Stimulated activated CD4-positive, alpha-beta T cell treated with anti-CD3 and anti-CD28 coated beads, TNF-alpha, amount 100 ng/mL, for 4 hours (primary cell): ENCODE measurements at places on chromosomes 6 and 20.
A peak's percentile ranks its signal among the peaks of the same experiment; 100 is the strongest.

DNA sequence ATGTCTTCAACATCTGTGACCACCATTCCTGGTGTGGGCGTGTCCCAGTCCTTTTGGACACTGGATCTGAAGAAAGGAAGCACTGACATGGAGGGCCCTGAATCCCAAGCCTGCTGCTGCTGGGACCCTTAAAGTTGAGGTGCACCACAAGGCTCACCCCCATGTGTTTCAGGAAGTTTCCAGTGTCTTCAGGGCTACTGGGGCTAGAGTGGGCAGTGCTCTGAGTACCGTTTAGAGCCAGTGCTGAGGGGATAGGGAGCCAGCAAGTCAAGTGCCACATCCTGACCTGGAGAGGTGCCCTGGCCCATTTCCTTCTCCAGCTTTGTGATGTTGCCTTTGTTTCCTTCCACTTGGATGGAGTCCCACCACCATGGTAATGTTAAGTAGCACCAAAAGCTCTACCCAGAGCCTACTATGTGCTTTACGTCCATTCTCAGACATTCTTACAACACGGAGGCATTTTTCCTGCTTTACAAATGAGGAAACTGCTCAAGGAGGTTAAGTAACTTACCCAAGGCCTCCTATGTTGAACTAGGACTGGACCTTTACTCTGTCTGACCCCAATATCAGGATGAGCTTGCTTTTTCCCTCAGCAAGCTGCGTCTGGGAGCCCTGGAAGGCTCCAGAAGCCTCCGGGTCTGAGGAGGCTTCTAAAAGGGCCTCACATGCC, 552 bp upstream of the DEF6 start:
- no peak for DNase-seq

DNA sequence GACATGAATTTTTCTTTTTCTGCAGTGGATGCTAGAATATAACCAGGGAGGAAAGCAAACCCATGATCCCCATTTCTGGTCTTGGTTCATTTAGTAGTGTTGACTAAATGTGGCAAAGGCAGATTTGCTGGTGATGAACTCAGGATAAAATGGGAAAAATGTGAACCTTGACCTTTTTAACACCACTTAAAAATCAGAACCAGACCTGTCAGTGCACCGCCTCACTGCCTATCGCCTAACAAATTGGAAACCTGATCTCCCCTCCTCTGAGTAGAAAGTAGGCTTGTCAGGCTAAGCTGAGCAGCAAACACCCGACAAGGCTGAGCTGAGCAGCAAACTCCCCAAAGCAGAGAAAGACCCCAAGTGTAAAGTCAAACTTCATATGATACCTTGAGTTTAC, 254.8 kb downstream of the FOXC1 start:
- no peak for DNase-seq

DNA sequence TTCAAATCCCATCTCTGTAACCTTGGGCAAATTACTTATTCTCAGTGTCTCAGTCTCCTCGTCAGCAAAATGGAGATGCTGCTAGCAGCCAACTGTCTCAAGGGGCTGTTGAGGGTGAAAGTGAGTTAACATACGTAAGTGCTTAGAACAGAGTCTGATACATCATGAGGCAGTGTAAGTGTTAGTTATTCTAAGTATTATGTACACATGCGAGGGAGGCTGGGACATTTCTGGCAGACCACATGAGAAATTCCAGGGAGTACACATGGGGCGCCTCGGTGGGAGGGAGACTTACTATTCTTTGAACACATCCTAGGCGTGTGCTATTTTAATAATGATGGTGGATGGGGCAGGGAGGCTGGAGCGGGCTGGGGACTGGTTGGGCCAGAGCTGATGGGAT, 99.1 kb downstream of the DLGAP4 start:
- no peak for DNase-seq

DNA sequence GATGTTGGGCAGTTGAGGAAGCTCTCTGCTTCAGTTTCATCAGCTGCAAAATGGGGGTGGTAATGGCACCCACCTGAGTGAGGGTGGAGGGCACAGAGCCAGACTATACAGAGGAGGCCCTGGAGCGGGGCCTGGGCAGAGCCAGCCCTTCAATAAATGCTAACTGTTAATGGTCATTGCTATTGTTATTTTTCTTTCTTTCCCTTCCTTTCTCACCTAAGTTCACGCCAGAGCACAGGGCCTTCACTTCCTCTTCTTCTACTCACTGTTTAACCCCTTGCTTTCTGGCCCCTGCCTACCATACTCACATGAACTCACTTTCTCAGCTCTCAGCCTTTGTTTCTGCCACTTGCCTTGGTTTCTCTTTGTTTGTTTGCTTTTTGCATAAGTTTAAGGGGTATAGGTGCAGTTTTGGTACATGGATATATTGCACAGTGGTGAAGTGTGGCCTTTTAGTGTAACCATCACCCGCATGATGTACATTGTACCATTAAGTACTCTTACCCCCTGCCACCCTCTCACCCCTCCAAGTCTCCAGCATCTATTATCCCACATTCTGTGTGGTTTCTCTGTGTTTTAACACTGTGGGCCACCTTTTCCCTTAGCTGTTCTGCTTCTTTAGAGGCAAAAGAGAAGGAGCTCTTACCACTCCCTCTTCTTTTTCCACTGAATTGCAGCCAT, 7.5 kb upstream of the RREB1 start:
- DNase-seq, result no peak

- DNase-seq, result no peak
Observed at GRCh38 chr20:60676011-60676410, 576.0 kb upstream of the CDH4 start.

DNA sequence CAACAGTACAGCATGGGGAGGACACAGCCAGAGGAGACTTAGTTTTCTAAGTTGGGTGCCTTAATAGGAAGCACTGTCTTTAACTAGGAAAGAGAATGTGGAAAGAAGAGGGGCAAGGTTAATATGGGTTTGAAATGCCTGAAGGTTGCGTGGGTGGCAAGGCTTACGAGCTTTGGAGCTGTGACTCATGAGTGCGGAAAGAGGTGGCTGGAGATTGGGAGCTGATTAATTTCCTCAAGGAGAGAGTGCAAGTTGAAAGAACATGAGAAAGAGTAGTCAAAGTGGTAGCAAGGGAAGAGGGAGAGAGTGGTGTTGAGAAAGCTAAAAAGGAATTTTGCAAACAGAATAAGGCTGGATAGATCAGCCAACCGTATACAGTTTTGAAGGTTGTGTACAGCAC, 315.1 kb upstream of the PRND start:
- no peak for DNase-seq

- no peak for DNase-seq
Observed at GRCh38 chr6:20802596-20802995, 268.3 kb downstream of the CDKAL1 start.

- no peak for DNase-seq
Observed at GRCh38 chr20:47927385-47927851, 142.1 kb upstream of the SULF2 start.

- no peak for DNase-seq
Observed at GRCh38 chr6:22008248-22008836, 288.5 kb downstream of the PRL start.

- DNase-seq, result no peak
Observed at GRCh38 chr20:13141546-13141945, 79.5 kb upstream of the ISM1 start.

DNA sequence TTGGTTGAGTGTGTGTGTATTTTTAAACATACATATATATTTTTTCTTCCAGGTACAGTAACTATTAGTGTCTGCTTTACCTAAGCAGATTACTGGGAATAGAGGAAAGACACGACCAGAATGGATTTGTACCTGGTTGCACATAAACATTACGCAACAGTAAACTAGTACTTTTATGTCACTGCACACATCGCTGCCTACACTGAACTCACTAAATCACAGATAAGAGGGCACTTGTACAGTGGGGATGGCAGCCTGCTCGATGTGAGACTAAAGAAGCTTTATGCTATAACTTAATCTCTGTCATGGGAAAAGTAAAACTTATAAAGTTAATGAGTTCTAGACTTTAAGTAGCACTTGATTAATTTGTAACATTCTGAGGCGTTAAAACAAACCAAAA, 89.5 kb upstream of the SIM1 start:
- DNase-seq, result no peak

GRCh38 chr20:31920275-31920855, 31.5 kb downstream of the PDRG1 start:
- DNase-seq, result no peak

DNA sequence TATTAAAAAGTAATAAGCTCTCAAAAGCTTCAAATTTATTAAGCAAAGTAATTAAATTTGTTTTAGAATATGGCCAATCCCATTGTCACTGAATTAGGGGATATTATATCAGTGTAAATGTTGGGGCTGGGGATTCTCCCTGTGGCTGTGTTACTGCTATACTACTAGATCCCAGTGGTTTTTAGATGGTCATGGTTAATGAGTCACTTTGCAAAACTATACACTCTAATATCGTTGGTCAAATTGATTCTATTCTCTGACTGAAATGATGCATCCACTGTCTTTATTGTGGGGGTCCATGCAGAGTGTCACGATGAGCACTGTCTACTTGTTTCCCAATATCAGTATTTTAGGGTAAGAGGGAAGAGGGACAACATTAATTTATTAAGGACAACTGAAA, 336.9 kb upstream of the PREP start:
- no peak for DNase-seq

DNA sequence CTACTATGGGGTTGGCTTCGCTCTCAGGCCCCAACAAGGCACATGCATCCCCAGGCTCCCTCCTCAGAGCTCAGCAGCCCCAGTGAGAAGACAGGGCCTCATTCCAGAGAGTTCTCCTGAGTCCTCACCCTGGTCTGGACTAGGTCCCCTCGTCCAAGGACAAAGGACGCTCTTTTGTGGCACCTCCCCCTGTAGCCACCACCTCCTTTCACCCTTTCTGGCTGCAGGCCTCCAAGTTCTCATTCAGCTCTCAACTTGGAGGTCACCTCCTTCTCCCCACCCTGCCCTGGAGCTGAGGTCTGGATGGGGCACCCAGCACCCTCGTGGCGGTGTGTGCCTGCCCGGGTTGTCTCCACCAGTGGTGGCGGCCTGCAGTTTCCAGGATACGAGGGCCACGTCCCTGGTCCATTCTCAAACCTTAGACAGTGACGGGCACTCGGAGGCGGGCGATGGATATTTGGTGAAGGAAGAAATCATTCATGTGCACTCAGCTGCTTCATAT, 2.5 kb downstream of the UNC93A start:
- DNase-seq, result no peak

- no peak for DNase-seq
Observed at GRCh38 chr6:50698546-50698945, 14.8 kb upstream of the TFAP2D start.

DNA sequence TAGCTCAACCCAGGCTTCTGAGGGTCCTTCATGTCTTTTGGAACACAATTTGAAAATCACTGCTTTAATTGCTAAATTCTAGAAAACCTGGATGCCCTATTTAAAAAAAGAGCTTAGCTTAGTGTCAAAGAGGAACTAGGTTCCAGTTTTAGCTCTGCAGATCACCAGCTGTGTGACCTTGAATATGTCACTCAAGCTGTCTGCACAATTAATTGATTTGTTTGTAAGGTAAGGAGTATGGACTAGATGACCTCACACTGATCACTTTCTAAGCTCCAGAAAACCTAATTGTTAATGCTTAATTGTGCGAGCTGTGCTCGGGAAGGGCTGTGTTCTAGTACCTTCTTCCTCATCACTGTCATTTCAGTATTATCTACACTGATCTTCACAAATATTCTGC, 26.2 kb downstream of the UTRN start:
- no peak for DNase-seq

- no peak for DNase-seq
Observed at GRCh38 chr20:45725134-45725533, 3.0 kb downstream of the SPINT4 start.

DNA sequence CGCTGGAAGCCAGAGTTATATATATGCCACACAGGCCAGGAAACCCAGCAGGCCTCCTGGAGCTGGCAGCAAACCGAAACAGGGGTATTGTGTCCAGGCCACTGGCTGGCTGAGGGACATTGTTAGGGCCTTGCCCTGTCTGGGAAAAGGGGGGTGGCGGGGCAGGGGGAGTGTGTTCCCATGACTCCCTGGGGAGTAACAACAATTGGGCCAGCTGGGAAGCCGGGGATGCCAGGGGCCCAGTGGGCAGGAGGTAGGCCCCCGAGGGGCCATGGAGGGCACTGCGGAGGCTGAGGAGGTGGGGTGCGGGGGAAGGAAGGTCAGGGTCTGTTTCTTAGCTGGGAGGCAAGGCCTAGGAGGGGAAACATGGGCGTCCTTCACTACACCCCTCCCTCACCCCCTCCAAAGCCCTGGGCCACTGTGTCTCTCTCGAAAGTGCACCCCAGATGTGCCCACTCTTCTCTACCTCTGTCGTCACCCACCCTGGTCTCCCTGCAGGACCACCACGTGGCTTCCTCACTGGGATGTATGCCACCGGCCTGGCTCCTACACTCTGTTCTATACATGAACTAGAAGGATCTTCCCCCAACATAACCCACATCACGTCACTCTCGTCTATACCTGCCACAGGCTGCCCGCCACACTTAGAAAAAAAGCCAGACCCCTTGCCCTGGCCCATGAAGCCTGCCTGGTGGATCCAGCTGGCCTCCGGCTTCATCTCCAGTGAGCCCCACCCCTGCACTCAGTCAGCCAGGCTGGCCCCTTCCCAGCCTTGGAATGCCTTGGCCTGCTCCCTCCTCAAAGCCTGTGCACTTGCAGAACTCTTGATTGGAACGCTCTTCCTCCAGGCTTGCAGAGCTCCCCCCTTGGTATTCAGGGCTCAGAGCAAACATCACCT, 7.8 kb upstream of the E2F1 start:
- no peak for DNase-seq

DNA sequence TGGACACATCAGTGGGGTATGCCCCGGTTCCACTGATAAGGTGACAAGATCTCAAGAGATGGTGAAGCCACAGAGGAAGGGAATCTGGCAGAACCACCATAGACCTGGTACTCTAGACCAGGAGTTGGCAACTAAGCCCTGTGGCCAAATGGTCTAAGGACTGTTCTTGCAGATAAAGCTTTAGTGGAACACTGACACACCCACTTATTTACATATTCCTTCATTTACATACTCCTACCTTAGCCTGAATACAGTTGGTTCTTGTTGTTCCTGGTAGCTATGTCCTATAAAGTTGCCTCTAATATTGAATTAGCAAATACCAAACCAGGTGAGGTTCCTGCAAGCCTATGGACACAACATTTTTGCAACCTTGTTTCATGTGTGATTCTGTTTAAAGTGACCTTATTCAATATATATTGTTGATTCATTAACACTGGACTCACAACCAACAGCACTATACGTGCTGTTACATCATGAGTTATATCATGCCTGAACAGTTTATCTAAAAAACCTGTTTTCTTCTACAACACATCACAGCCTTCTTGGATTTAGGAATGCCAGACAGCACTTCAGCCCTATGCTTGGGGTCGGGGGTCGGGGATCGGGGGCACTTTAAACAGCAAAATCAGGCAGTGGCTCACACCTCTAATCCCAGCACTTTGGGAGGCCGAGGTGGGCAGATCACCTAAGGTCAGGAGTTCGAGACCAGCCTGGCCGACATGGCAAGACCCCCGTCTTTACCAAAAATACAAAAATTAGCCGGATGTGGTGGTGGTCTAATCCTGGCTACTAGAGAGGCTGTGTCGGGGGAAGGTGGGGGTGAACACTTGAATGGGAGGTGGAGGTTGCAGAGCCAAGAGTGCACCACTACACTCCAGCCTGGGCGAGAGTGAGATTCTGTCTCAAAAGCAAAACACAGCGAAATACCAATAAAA, 2.5 kb downstream of the CCDC167 start:
- no peak for DNase-seq

GRCh38 chr6:67811239-67812037, 823.6 kb upstream of the ADGRB3 start:
- DNase-seq, result no peak

- peak; percentile 17 for DNase-seq
Observed at GRCh38 chr6:33914645-33915044, 110.8 kb upstream of the MLN start.

- DNase-seq, result no peak
Observed at GRCh38 chr20:621125-621756, 11.1 kb upstream of the TCF15 start.

GRCh38 chr6:125952764-125953501, 3.6 kb upstream of the HINT3 start:
- no peak for DNase-seq
